ENCODE measurements at places on chromosomes 5 and 9. TPM values are rescaled to one million over a fixed set of nuclear protein-coding genes. Genes with fewer than 3 reads are reported as not detected.

Gene ZNF618
- polyA plus RNA-seq, result 22.0 TPM

Gene PRUNE2
- polyA plus RNA-seq, result 12.7 TPM

Gene IRX1
- 142 TPM for polyA plus RNA-seq

Gene CACNA1B
- polyA plus RNA-seq, result 0.05 TPM

Gene PCA3
- polyA plus RNA-seq, result 0.39 TPM

Gene NR2F1-AS1
- polyA plus RNA-seq, result 0.49 TPM

DNA sequence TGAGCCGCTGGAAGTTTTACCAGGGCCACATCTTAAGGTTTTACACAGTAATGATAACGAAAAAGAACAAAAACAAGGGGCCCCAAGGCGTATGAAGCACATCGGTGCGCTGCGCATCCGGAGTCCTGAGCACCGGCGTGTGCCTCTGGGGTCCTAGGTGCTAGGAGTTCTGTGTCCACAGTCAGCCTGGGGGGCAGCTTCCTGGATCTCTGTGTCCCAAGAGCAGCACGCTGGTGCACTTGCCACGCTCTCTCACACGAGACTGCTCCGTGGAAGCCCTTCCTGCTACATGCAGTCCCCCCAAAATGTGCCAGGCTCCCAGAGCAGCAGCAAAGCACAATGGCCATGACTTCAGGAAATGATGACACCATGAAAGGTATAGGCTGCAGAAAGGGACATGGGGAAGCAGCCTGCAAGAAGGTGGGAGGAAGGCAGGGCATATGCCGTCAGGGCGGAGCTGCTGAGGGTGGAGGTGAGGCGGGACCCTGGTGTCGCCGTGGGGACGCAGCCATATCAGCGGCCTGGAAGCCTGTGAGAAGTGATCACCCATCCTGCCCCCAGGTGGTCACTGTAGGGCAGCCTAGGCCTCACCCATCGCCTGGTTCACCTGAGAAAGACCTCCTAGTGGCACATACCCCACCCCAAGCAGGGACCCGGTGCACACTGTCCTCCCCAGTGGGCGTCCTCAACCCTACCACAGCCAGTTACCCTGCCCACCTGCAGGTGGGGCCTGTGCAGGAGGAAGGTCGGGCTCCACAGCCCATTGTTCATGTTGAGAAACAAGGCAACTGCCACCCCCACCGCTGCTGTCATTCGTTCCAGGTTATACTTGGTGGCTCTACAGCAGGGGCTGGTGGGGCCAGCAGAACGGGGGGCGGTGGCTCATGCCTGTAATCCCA, 23.6 kb upstream of the SLC6A3 start:
- H3K27me3 ChIP-seq, result no peaks in the 10 kb centered on the region
- no peak overlapping the region for H3K27ac ChIP-seq
- H3K4me1 ChIP-seq, result no peaks in the 10 kb centered on the region
- DNase-seq, result no peak
- H3K4me3 ChIP-seq, result no peak overlapping the region

- DNase-seq, result no peak
- H3K27me3 ChIP-seq, result peaks cover 80% of the 10 kb centered on the region
These were observed at the start of gene TSLP for GRCh38 chr5:111071413-111071812. Gene TSLP, plus strand, starts transcription at chr5:111071713. Its CDS starts 178 bp downstream, at chr5:111071891.

GRCh38 chr9:34796924-34797323, 87.0 kb upstream of the CCL21 start:
- no peaks in the 10 kb centered on the region for H3K27me3 ChIP-seq
- no peak overlapping the region for H3K4me3 ChIP-seq
- H3K4me1 ChIP-seq, result no peaks in the 10 kb centered on the region
- no peak overlapping the region for H3K27ac ChIP-seq
- DNase-seq, result no peak
- H3K36me3 ChIP-seq, result no peaks in the 10 kb centered on the region

DNA sequence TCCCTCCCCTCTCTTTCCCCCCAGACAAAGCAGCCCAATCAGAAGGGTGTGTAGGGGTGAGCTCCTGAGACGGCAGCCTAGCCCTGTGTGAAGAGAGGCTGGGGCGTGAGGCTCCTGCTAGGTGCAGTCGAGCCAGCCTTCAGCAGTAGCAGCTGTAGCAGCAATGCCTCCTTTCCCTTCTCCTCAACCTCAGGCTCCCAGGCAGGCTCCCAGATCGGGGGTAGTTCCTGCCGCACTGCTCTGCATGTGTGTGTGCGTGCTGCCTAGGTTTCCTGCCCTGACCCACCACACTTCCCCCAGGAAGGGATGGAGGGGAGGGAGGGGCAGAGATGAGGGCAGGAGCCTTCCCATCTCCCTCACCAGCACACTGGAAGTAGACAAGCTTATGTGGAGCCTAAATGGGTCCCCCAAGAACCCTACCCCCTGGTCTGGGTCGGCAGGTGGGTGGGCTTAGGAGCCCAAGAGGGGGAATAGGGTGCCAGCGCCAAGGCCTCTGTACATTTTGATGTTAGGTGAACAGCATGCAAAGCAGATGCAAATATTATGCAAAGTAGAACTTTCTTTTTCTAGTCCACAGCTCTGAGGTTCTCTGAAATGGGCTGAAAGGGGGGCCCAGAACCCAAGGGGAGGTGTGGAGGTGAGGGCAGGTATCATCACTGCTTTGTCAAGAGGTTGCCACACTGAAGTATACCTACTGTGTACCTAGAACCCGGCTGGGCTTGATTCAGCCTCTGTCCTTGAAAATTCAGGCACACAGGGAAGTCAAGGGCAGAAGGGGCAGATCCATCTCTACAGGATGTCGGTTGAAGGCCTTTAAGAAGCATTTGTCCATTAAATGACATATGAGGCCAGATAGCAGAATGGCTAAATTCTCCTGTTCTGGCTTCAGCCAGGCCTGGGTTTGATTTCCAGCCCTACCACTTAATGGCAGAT, 57.8 kb downstream of the CXXC5 start:
- no peak overlapping the region for H3K27ac ChIP-seq
- peaks cover 22% of the 10 kb centered on the region for H3K4me1 ChIP-seq
- no peak for DNase-seq
- H3K4me3 ChIP-seq, result no peak overlapping the region
- no peaks in the 10 kb centered on the region for H3K36me3 ChIP-seq

GRCh38 chr5:110092955-110093785, 403.4 kb downstream of the MAN2A1 start:
- no peaks in the 10 kb centered on the region for H3K27me3 ChIP-seq
- H3K4me1 ChIP-seq, result no peaks in the 10 kb centered on the region
- no peaks in the 10 kb centered on the region for H3K36me3 ChIP-seq
- H3K4me3 ChIP-seq, result no peak overlapping the region

GRCh38 chr9:89295400-89295799, 15.6 kb upstream of the CKS2 start:
- H3K4me1 ChIP-seq, result no peaks in the 10 kb centered on the region
- H3K27ac ChIP-seq, result no peak overlapping the region
- no peak for DNase-seq
- H3K27me3 ChIP-seq, result no peaks in the 10 kb centered on the region

DNA sequence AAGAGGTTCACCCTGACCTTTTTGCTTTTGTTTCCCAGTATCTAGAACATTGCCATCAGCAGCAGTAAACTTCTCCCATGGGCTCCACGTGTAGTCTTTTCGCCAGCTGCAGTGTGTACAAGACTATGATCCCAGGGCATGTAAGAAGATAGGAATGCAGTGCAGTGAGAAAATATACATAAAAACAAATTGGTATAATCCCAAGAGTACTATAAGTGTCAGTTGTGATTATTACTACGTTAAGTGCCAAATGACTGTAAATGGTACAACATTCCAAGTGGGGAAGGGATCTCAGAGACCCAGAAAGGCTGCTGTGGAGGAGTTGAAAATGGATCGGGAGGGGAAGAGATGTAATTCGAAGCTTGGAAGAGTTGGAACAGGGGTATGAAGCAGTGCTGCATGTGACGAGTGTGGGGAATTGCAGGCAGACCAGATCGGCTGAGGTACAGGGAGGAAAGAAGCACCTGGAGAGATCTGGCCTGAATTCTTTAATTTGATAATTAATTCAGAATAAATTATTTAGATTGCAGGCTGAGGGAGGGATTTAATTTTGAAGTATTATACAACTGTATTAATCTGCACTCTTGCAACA, 95.1 kb downstream of the FBXL7 start:
- peaks cover 16% of the 10 kb centered on the region for H3K4me1 ChIP-seq
- no peak overlapping the region for H3K4me3 ChIP-seq
- H3K27ac ChIP-seq, result no peak overlapping the region

- DNase-seq, result no peak
- no peak overlapping the region for H3K4me3 ChIP-seq
- H3K4me1 ChIP-seq, result no peaks in the 10 kb centered on the region
These were observed 341.5 kb upstream of the CCNH start for GRCh38 chr5:87754009-87754757.

DNA sequence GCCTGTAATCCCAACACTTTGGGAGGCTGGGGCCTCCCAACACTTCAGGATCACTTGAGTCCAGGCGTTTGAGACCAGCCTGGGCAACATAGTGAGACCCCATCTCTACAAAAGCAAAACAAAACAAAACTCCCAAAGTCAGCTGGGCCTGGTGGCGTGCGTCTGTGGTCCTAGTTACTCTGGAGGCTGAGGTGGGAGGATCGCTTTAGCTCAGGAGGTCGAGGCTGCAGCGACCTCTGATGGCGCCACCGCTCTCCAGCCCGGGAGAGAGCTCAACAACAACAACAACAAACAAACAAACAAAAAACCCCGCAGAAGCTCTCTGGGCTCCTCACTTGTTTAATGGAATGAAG, 528 bp downstream of the ACOT12 start:
- DNase-seq, result no peak
- no peak overlapping the region for H3K27ac ChIP-seq
- no peaks in the 10 kb centered on the region for H3K36me3 ChIP-seq
- no peaks in the 10 kb centered on the region for H3K4me1 ChIP-seq
- peak overlapping the region; percentile 31 for H3K4me3 ChIP-seq

DNA sequence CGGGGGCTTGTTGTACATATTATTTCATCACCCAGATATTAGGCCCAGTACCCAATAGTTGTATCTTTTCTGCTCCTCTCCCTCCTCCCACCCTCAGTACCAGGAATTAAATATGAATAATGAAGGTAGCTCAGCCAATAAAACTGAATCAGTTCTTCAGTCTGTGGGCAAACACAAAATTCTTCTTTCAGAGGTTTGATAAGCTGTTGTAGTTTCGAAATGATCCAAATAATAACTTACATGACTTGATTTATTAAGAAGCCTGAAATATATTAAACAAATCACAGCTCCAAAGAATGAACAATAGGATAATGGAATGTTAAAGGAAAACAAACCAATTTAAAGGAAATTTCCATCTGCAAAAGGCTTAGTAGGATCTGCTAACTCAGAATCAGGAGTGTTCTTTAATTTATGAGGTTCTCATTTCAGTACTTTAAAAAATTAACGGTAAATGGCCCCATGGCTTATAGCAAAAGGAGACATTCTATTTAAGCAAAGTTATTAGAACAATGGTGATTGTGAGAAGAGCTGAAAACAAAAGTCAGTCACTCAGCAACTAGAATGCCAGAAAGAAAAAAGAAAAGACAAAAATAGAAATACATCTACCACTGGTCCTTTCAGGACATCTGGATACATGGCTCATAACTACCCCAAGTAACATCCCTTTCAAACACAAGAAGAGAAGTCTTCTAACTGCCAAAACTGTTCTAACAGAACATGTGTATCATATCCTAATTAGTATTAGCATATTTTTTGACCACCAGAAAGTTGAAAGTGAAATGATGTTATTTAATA, 62.4 kb downstream of the NR3C1 start:
- DNase-seq, result no peak
- H3K27me3 ChIP-seq, result no peaks in the 10 kb centered on the region
- no peaks in the 10 kb centered on the region for H3K36me3 ChIP-seq
- no peaks in the 10 kb centered on the region for H3K4me1 ChIP-seq
- no peak overlapping the region for H3K4me3 ChIP-seq

- no peak for DNase-seq
- no peaks in the 10 kb centered on the region for H3K36me3 ChIP-seq
- no peak overlapping the region for H3K4me3 ChIP-seq
- H3K4me1 ChIP-seq, result no peaks in the 10 kb centered on the region
These were observed 210.1 kb upstream of the CDH10 start for GRCh38 chr5:24854850-24855249.

DNA sequence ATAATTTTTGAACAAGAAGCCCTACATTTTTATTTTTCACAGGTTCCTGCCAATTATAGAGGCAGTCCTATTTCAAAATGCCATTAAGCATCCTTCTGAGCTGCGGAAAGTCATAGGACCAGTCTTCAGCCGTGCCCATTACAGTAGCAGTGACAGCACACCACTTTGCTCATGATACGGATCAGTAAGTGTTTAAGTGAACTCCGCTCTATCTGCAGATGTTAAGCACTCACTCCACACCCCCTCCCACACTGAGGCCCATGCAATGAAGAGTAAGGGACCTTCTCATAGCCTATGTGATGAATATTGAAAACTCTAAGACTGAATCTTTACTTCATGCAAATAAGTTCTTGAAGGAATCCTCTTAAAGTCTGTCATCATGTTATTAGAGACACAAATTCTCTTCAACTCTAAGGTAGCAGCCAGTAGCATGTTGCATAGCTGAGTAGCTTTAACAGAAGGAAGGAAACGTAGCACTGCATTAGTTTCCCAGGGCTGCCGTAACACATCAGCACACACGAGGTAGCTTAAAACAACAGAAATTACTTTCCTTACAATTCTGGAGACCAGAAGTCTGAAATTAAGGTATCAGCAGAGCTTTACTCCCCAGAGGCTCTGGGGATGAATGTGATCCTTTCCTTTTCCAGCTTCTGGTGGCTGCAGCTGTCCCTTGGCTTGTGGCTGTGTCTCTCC, 20.3 kb upstream of the TAF11L2 start:
- no peaks in the 10 kb centered on the region for H3K36me3 ChIP-seq
- DNase-seq, result peak; percentile 26
- peaks cover 32% of the 10 kb centered on the region for H3K27me3 ChIP-seq
- no peak overlapping the region for H3K4me3 ChIP-seq
- H3K27ac ChIP-seq, result no peak overlapping the region

- DNase-seq, result no peak
- H3K36me3 ChIP-seq, result no peaks in the 10 kb centered on the region
- H3K4me3 ChIP-seq, result no peak overlapping the region
These were observed 462.6 kb downstream of the ENC1 start for GRCh38 chr5:74177961-74178360.

- peak overlapping the region; percentile 90 for H3K27ac ChIP-seq
- H3K4me3 ChIP-seq, result peak overlapping the region; percentile 75
- no peaks in the 10 kb centered on the region for H3K36me3 ChIP-seq
- H3K27me3 ChIP-seq, result peaks cover 85% of the 10 kb centered on the region
These were observed 5.6 kb upstream of the PURA start for GRCh38 chr5:140108093-140109017.

DNA sequence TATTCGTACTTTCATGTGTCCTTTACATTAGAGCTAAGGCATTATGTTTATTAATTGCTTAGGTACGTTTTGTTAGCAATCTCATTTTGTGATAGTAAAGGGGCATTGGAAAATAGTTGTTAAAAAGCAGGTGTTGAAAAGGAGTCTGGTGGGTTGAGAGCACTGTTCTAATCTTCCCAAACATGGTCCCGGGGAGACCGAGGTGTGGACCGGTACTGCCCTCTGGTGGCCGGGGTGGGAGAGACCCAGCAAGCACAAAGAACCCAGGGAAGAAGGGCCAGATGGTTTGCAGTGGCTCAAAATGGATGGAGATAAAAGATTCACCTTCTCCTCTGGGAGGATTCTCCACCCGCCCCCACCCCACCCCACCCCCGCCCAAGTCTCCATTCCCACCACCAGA, 26.1 kb downstream of the IDNK start:
- peaks cover 6% of the 10 kb centered on the region for H3K36me3 ChIP-seq
- H3K4me1 ChIP-seq, result no peaks in the 10 kb centered on the region
- H3K27me3 ChIP-seq, result no peaks in the 10 kb centered on the region
- H3K27ac ChIP-seq, result no peak overlapping the region
- peak; percentile 48 for DNase-seq
